ENCODE measurements at places on chromosomes 2 and 18.

GRCh38 chr18:21369146-21369545 is 127.1 kb downstream of the GREB1L start:
- DNase-seq = no peak

DNA sequence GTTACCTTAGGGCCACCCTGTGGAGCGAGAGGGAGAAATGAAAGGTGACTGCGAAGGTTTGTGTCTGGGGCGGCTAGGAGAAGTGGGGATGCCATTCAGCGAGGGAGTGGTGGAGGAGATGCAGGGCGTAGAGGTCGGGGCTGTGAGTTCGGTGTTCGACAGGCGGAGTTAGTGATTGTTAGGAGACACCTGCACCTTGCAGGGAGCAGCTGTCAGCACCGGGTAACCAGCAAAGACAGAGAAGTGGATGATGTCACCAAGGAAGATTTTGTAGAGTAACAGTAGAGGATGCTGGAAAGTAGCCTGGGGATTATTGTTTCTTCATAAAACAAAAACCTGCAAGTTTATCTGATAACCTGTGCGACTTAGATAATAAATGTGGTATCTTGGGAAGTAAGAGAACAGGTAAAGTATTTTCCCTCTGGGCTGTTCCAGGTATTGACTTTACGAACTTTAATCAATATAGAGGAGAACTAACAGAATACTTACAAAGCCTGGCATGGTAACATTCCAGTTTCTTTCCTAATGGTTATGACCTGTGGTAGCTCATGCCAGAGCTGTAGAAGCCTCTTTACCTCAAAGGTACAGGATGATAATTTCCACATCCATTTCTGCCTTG is 63.8 kb downstream of the SPTBN1 start:
- DNase-seq = no peak

GRCh38 chr18:34623557-34623956 is 86.5 kb upstream of the DTNA start:
- no peak for DNase-seq

DNA sequence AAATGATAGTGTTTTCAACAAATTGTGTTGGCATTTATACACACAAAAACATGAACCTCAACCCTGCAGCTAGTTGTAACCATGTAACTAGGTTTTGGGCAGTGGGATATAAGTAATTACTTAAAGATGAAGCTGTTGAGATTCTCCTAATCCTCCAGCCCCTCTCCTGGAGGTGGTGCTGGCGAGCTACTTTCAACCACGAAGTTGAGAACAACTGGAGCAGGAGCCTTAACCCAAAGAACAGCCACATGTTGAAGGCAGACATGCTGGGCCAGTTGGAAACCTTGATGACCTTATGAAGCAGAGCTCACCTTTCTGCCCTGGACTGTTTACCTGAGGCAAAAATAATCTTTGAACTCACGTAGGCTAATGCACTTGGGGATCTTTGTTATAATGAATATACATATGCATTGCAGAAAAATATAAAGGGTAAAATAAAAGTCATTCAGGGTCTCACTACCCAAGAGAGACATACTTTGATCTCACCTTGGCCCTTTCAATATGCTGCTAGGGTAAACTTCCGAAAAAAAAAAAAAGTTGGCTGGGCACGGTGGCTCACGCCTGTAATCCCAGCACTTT is 89.6 kb upstream of the NPAS2 start:
- peak; percentile 57 for DNase-seq

DNA sequence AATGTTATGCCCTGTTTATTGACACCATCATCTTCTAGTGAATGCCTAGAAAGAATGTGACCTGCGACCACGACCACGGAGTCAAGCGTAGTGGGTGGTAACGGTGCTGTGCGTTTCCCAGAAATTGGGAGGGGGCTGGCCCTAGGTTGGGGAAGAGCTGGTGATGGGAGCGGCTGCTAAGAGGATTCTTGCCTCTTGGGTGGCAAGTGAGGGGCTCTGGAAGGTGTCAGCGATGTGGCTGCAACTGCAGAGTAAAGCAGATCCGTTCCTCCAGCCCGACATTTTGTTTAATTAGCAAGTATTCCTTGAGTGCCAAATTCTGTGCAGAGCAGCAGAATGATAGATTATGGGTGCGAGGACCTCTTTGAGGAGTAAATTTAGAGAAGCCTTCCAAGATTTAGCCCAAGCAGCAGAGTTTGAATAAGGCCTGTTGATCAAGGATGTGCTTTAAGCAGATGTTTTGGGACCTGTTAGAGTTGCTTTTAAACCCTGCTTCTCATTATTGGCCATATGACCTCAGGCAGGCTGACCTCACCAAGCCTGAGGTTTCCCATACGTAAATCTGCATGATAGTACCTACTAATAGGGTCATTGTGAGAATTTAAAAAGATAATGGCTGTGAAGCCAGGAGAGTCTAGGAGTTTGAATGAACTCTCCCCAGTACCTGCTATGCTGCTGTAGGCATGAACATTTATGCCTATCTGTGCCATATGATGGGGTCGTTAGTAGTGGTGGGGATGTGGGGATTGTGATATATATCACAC is 287.7 kb downstream of the PTGR3 start:
- DNase-seq = no peak

DNA sequence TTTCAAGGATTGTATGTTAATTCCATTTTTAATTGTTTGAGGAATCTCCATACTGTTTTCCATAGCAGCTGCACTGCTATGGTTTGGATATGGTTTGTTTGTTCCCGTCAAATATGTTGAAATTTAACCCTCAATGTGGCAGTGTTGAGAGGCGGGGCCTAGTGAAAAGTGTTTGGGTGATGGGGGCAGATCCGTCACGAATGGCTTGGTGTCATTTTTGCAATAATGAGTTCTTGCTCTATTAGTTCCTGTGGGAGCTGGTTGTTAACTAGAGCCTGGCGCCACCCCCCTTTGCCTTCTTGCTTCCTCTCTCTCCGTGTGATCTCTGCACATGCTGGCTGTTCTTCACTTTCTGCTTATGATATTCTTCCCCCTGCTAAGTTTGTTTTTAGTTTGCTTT is 71.4 kb upstream of the LDLRAD4 start:
- DNase-seq = no peak

DNA sequence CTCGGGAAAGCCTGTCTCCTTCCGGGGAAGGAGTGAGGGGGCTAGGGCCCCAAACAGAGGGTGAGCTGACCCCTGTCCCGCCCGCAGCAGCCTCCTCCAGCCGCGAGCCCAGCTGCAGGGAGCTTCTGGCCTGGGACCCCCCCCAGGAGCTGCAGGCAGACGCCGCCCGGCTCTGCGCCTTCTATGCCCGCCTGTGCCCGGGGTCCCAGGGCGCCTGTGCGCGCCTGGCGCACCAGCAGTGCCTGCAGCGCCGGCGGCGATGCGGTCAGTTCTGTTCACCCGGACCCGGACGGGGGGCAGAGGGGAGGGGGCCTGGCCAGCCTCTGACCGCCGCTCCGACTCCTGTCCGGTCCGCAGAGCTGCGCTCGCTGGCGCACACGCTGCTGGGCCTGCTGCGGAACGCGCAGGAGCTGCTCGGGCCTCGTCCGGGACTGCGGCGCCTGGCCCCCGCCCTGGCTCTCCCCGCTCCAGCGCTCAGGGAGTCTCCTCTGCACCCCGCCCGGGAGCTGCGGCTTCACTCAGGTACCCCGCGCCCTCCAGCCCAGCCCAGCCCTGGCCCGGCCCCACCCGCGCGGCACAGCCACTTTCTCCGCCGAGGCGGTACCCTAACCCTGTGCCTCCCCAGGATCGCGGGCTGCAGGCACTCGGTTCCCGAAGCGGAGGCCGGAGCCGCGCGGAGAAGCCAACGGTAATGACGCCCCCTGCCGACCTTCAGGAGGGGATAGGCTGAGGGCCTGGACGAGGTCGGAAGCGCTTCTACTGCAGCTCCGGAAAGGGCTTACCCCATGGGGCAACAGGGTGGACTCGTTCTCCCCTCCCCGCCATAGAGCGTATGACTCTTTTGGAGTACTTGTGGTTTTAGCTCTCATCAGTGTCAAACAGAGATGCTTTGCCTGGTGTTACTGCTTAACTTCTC is 2.0 kb upstream of the CHRND start:
- DNase-seq = no peak

DNA sequence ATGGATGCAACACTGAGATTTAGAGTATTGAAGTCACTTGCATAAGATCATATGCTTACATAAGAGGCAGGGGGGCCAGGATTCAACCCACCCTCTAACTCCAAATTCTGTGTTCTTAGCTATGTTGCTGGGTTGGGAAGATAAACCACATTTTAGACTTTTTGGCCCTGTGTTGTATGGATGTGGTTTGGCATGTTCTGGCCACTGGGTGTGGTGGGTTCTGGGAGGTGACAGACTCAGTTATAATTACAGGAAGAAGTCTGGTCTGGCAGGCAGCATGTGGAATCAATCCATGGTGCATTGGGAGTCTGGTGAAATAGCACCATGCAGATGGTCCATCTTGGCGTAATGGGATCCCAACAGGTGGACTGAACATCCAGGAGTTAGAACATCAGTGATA is 138.9 kb downstream of the LTBP1 start:
- no peak for DNase-seq

- DNase-seq = no peak
Observed at GRCh38 chr2:202007015-202007982, 26.4 kb upstream of the FZD7 start.

DNA sequence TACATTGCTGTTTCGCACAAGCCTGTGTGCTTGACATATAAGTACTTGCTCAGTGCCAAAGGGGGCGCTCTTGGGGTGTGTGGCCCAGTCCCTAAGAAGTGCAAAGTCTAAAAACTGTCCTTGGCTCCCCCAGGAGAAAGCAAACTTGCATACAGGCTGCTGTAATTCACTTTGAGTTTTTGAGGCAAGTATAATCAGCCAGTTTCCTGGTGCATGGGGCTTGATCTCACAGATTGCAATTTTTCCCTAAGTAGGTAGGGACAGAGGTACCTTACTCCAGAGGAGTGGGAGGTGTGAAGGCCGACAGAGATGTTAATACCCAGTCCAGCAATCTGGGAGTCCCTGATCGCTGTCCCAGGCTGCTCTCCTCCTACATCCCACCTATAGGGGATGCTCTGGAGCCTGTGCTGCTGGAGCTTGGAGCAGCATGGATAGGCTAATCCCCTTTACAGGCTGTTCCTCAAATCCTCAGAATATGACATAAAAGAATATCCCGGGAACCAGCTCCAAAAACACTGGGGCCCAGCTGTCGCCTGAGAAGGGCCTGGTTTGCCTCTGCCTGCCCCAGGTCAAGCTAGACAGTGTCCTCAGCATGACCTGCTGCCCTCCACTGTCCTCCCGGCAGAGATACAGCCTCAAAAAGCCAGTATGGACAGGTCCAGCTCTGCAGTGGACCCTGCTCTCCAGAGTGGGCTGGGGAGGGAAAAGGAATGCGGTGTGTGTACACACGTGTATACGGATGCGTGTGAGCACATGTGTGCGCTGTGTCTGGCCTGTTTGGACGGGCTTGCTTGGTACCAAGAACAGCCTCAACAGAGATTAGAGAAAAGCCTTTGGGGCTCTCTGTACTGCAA is 136.5 kb upstream of the HAAO start:
- no peak for DNase-seq

DNA sequence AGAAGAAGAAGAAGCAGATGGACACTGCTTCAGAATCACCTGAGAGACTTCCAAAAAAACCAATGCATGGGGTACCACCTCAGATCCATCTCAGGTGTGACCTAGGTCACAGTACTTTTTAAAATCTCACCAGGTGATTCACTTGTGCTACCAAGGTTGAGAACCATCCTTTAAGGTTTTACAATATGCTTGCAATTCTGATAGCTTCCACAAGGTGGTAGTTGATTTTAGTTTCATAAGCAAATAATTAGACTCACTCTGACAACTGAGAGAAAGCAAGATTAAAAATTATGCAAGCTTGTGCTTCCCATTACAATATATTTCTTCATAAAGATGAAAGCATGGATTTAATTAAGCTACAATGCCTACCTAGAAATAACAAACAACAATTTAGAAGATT is 355.1 kb downstream of the EN1 start:
- no peak for DNase-seq

DNA sequence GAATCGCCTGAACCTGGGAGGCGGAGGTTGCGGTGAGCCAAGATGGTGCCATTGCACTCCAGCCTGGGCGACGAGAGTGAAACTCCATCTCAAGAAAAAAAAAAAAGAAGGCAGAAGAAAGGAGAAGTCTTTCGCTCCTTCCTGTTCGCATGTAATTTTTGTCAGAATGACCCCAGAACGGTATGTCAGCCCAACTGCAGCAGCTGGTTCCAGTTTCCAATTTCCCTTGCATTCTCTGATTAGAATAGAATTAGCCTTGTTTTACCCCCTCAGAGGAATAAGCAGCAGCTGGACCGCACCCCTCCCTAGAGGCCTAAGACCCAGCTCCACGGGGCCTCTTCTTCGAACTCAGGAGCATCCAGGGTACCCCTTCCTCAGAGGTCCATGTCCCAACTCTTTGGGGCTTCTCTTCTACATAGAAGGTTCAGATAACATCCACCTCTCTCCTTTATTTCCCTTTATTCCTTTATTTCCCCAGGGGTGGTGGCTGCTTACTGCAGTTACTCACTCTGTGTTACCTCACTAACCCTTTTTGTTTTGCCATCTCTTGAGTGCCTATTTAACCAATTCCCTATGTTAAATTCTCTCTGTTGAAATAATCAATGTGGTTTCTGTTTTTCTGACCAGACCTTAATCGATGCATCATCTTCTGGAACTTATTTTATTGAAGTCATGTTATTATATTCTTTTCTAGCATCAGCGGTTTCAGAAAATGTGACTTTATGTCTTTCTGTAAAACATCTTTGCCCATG is 7.2 kb upstream of the PUM2 start:
- no peak for DNase-seq

- DNase-seq = peak; percentile 43
Observed at GRCh38 chr18:33578518-33579348, 714 bp downstream of the ASXL3 start.

- DNase-seq = peak; percentile 79
Observed at GRCh38 chr2:176997074-176997791, 215.4 kb upstream of the HNRNPA3 start.

DNA sequence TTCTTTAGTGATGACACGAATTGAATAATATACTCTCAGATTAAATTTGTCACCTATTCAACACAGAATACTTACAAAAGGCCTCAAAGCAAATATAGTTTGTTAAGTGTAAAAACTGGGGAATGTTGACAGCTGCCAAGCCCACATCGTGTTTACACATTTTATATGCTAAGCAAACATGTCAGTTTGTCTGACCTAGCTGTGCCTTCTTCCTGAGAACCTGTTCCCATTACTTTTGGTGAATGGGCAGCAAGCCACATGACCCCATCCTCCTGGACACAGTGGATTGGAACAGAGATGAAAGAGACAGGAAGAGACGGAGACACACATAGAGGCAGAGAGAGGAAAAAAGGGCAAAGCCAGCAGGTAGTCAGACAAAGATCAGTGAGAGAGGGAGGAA is 22.9 kb upstream of the CUL3 start:
- DNase-seq = no peak

- no peak for DNase-seq
Observed at GRCh38 chr18:61924550-61924949, 31.7 kb upstream of the RNF152 start.

GRCh38 chr2:238255151-238255551 is 15.3 kb upstream of the HES6 start:
- DNase-seq = no peak

GRCh38 chr18:30510882-30511281 is 531.7 kb downstream of the DSC3 start:
- no peak for DNase-seq

GRCh38 chr2:104702031-104702850 is 151.7 kb upstream of the POU3F3 start:
- no peak for DNase-seq

GRCh38 chr2:134327367-134327766 is 73.5 kb downstream of the MGAT5 start:
- DNase-seq = no peak

All from mucosa of gallbladder (tissue), 1 donor.